ENCODE measurements at places on chromosomes 3 and 15.

DNA sequence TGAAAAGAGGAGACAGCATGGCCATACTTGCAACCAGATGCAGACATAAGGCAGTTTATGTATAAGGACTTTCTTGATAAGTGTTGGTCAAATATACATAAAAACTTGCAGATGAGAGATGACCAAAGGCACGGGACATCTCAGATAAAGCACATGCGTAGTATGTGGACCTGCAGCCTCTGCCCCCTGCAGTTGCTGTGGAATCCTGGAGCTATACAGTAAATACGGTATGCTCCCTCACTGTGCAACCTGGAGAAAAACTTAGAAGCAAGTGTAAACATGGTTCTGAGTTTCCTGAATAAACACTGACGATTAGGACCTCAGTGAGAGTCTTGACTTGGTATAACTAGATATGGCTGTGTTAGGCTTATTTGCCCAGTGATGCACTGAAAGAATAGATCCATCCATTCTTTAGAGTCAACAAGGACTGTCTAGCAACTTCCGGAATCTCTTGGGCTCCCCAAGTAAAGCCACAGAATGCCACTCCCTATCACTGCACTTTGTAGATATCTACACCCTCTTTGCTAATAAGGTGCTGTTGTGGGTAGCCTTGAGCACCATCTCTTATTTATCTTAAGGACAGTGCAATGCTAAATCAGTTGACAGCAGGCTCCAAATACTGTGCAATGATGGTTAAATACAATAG is 40.2 kb downstream of the GJD2 start:
- DNase-seq = no peak

- DNase-seq = no peak
These were observed 73.1 kb upstream of the TERB2 start for GRCh38 chr15:44883199-44883877.

GRCh38 chr3:161560008-161560637 is 63.5 kb downstream of the OTOL1 start:
- peak; percentile 23 for DNase-seq

DNA sequence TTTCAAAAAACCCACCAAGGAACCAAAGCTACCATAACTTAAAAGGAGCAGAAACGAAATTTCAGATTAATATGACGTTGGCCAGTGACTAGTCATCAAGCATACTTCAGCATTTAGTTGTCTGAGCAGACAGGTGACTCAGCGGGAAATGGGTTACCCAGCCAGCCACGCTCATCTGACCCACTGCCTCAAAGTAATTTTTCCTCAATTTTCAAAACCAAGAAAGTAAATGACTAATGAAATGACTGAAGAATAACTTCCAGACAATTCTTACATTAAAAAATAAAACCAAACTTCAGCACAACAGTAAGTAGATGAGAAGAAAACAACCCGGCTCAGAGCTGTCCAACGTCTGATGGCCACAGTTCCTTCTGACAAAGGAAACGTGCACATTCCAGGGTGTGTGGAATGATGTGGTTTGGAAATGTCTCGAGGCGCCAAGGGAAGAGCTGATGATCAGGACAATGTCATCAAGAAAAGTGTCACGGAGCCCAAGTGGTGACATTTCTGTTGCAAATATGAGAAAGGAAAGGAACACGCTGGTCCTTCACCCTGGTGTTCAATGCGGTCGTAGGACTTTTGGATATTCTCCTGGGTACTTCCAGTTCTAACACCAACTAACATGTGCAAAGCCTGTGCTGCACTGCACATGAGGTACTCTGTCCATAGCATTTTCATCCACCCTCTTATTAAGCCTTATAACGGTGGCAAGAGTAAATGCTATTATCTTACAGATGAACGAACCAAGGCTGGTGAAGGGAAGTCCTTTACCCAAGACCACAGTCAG is 79.1 kb downstream of the FOXP1 start:
- peak; percentile 39 for DNase-seq

GRCh38 chr15:60442763-60443162 is 36.2 kb downstream of the ICE2 start:
- DNase-seq = no peak

Measured in glomerular endothelial cell (primary cell).